ENCODE measurements at places on chromosomes 7 and 10.

DNA sequence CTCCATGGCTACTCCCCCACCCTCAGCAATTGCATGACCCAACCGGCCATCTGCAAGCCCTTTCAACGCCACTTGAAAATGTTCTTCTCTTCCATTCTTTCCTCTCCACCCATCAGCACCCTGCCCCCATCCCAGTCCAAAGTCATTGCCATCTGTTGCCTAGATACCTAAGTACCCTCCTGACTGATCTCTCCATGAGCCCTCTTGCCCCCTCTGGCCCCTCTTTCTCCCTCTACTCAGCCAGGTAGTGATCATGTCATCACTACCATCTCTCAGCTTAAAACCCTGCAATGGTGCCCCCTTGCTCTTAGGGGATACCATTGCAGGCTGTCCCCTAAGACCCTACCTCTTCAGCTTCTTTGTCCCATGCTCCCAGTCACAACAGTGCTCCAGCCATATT lies 30.5 kb upstream of the BTRC start:
- H3K4me1 ChIP-seq, result no peaks in the 10 kb centered on the region
- H3K27ac ChIP-seq, result no peak overlapping the region
- H3K4me3 ChIP-seq, result no peak overlapping the region
- H3K36me3 ChIP-seq, result no peaks in the 10 kb centered on the region
- no peak for DNase-seq

DNA sequence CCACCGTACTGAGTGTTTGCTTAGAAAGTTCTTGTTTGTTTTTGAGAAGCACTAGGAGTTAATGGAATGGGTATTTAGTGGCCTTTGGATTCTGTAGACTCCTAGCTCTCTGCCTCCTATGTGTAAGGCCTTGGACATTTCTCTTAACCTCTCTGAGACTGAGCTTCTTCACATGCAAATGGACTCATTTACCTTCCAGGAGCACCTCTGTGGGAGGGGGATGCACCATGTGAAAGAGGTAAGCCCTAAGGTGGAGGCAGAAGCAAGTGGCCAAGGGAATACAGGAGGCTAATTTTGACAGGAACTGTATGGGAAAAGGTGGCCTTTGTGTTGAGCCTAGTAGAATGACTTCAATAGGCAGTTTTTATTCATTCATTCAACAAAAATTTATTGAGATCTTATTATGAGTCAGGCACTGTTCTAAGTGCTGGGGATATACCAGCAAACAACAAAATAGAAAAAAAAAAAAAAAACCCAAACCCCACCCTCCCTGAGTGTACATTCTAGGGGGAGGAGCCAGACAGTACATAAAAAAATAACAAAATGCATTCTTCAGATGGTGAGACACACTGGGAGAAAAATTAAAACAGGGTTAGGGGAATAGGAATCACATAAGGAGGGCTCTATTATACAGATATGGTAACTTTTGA lies 9.2 kb upstream of the EPHA1 start:
- no peaks in the 10 kb centered on the region for H3K27me3 ChIP-seq
- H3K27ac ChIP-seq, result no peak overlapping the region
- no peak for DNase-seq

GRCh38 chr7:69717221-69717620 lies 118.9 kb downstream of the AUTS2 start:
- H3K27me3 ChIP-seq, result peaks cover 12% of the 10 kb centered on the region
- H3K27ac ChIP-seq, result no peak overlapping the region
- DNase-seq, result no peak
- H3K4me1 ChIP-seq, result no peaks in the 10 kb centered on the region

DNA sequence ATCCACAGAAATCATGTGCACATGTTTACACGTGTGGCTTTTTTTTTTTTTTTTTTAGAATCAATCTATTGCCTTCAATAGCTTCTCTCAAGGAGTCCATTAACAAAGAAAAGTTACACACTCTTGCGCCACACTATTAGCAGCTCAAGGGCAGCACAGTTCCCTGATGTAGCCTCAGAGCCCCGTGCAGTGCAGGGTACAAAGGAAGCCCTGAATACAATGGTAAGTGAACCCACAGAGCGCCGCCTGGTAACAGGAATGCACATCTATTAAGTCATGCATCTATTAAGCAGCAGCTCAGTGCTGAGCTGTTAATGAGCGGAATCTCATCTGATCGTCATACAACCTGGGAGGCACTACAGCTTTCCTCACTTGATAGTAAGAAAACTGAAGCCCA lies 113.7 kb upstream of the PDLIM1 start:
- peaks cover 4% of the 10 kb centered on the region for H3K4me1 ChIP-seq
- no peaks in the 10 kb centered on the region for H3K27me3 ChIP-seq

DNA sequence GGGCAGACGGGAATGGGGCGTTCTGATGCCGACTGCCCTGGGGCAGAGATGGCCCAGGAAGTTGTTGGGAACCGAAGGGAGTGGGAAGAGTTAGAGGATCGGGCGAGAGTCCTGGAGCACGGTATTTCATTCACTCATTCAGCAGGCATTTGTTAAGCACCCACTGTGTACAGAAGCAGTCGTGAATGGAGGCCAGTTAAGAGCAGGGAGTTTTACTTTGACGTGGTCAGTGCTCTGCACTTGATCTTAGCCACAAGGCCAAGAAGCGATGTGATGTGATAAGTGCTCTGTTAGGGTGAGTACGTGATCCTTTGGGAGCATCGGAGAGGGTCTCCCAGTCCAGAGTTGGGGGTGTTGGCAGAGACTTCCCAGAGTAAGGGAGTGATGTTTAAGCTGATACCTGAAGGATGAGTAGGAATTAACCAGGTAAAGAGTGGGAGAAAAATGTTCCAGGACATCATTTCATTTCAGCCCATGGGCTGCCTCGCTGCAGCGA lies 890 bp downstream of the ZFYVE27 start:
- DNase-seq, result no peak
- no peaks in the 10 kb centered on the region for H3K27me3 ChIP-seq
- H3K36me3 ChIP-seq, result peaks cover 52% of the 10 kb centered on the region
- peaks cover 55% of the 10 kb centered on the region for H3K4me1 ChIP-seq
- peak overlapping the region; percentile 93 for H3K4me3 ChIP-seq

GRCh38 chr10:96082748-96083147 lies 39.4 kb downstream of the CCNJ start:
- no peak overlapping the region for H3K27ac ChIP-seq
- no peak for DNase-seq
- no peaks in the 10 kb centered on the region for H3K4me1 ChIP-seq

GRCh38 chr10:120478386-120478785 lies 21.4 kb downstream of the PLPP4 start:
- no peaks in the 10 kb centered on the region for H3K36me3 ChIP-seq
- H3K4me1 ChIP-seq, result no peaks in the 10 kb centered on the region
- no peak for DNase-seq
- no peak overlapping the region for H3K27ac ChIP-seq
- H3K4me3 ChIP-seq, result no peak overlapping the region

DNA sequence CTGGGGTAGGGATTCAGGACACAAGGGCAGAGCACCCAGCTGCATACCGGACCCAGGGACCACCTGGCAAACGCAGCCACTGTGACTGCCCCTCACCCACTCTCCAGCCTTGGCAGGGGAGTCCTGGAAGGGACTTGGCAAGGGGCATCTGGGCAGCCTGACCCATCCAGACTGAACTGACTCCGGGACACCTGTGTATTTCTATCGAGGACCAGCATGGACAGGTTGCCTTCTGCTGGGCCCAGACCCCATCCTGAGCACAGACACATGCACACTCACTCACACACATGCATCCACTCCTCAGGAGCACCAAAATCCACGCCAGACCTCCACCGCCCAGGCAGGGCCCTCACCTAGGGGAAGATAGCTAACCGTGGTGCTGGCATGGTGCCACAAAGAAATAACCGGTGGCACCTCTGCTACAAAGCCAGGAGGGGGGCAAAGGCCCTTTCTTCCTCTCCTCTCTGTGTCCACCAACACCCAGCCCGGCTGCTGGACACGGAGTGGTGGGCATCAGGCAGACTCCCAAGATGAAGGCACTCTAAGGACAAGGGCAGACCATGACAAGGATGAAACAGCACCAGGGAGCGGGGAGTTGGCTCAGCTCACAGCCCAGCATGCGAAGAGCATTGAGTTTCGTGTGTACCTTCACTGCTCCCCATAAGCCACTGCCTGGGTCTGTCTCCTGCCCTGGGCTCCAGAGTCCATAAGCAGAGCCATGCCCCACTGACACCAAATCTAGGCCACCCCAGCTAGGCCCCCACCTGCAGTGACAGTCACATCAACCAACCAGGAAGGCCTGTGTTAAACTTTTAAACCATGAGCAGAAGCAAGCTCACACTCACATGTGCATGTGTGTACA lies 35.3 kb downstream of the KCNH2 start:
- H3K27ac ChIP-seq, result no peak overlapping the region
- peaks cover 4% of the 10 kb centered on the region for H3K27me3 ChIP-seq
- H3K36me3 ChIP-seq, result no peaks in the 10 kb centered on the region
- DNase-seq, result peak; percentile 28
- H3K4me3 ChIP-seq, result no peak overlapping the region
- H3K4me1 ChIP-seq, result peaks cover 36% of the 10 kb centered on the region

DNA sequence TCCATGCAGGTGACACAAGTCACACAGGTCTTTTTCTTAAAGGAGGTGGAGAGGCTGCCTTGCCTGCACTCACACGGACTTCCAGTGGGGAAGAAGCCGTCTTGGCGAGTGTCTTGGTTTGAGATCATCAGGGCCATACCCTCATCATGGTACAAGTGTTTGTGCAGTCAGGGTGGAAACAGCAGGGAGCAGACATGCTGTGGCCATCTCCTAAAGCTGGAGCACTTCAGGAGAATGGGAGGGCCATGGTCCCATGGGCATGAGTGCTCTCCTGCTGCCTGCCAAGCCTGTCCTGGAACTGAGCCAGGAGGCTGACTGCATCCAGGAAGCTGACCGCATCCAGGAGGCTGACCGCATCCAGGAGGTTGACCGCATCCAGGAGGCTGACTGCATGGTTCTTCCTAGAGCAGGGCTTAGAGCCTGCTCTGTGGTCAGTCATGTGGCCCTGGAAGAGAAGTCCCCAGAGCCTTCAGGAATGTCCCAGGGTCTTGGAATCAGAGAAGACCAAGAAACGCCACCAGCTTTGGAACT lies 98.4 kb downstream of the ADARB2 start:
- no peaks in the 10 kb centered on the region for H3K36me3 ChIP-seq
- H3K27ac ChIP-seq, result no peak overlapping the region
- H3K4me1 ChIP-seq, result peaks cover 14% of the 10 kb centered on the region
- no peak overlapping the region for H3K4me3 ChIP-seq
- H3K27me3 ChIP-seq, result peaks cover 13% of the 10 kb centered on the region

GRCh38 chr10:56912043-56912442 lies 551.0 kb upstream of the ZWINT start:
- no peak overlapping the region for H3K27ac ChIP-seq
- no peaks in the 10 kb centered on the region for H3K27me3 ChIP-seq
- no peaks in the 10 kb centered on the region for H3K36me3 ChIP-seq
- no peak overlapping the region for H3K4me3 ChIP-seq

GRCh38 chr10:58795560-58795959 lies 282.9 kb downstream of the BICC1 start:
- H3K4me3 ChIP-seq, result no peak overlapping the region
- H3K27me3 ChIP-seq, result no peaks in the 10 kb centered on the region
- no peak for DNase-seq
- no peak overlapping the region for H3K27ac ChIP-seq
- H3K36me3 ChIP-seq, result no peaks in the 10 kb centered on the region
- H3K4me1 ChIP-seq, result no peaks in the 10 kb centered on the region

- H3K4me1 ChIP-seq, result no peaks in the 10 kb centered on the region
- H3K27me3 ChIP-seq, result peaks cover 8% of the 10 kb centered on the region
- H3K36me3 ChIP-seq, result no peaks in the 10 kb centered on the region
- H3K27ac ChIP-seq, result no peak overlapping the region
Measured at GRCh38 chr10:90813594-90814365, 44.1 kb downstream of the HTR7 start.

GRCh38 chr7:112891698-112892097 lies 101.5 kb upstream of the TMEM168 start:
- no peaks in the 10 kb centered on the region for H3K27me3 ChIP-seq
- H3K36me3 ChIP-seq, result peaks cover 48% of the 10 kb centered on the region
- DNase-seq, result no peak
- H3K4me1 ChIP-seq, result no peaks in the 10 kb centered on the region

DNA sequence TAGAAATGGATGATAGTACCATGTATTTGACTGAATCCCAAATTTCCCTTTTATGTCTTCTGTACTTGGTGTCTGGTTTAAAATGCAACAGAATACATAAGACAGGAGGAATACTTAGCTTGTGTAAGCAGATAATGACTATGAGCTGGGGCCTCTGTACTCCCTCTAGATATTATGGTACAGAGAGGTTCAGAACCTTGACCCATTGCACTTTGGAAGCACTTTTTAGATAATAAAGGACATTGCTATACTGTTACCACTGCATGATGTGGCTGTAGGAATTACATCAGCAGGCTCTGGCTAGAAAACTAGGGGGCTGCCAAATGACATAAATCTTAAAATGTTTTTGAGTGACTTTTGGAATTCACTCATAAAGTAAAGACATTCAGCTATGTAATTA lies 526.6 kb downstream of the SORCS1 start:
- no peaks in the 10 kb centered on the region for H3K36me3 ChIP-seq
- no peaks in the 10 kb centered on the region for H3K4me1 ChIP-seq
- H3K27ac ChIP-seq, result no peak overlapping the region
- DNase-seq, result no peak

- H3K4me3 ChIP-seq, result no peak overlapping the region
- peaks cover 55% of the 10 kb centered on the region for H3K36me3 ChIP-seq
- no peak overlapping the region for H3K27ac ChIP-seq
Measured at GRCh38 chr10:92323079-92323478, 32.1 kb downstream of the MARCHF5 start.

- H3K36me3 ChIP-seq, result no peaks in the 10 kb centered on the region
- H3K27ac ChIP-seq, result no peak overlapping the region
- H3K27me3 ChIP-seq, result peaks cover 25% of the 10 kb centered on the region
Measured at GRCh38 chr10:50286517-50286916, 35.2 kb upstream of the ASAH2 start.

DNA sequence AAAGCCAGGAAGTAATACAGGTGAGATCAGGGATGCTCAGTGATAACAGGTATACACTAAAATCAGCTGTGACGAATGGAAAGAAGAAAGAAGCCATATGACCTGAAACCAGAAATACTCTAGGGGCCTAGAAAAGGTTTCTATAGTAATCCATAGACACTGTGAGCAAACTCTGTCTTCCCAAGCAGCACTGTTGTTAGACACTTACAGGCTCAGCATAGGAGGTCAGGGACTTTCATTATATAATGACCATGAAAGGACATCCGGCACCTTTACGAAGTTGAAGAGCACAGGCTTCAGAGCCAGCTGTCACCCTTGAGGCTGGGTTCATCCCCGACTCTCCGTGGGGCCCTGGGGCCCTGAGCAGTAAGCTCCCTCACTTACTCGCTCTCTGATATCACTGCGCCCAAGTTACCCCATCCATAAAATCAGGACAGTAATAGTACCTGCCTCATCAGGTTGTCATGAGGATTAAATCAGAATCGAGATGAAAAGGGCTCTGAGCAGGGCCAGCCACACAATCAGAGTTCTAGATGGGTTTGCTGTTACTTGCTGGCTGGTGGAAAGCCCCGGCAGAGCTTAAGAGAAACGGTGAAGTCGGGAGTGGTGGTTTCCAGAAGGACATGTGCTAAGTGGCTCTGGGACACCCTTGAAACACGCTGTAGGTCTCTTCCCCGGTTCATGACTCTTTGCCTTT lies 79.5 kb downstream of the ITIH5 start:
- no peaks in the 10 kb centered on the region for H3K36me3 ChIP-seq
- H3K27ac ChIP-seq, result no peak overlapping the region
- no peak for DNase-seq
- H3K27me3 ChIP-seq, result peaks cover 3% of the 10 kb centered on the region

GRCh38 chr10:68303849-68304412 lies 27.9 kb upstream of the HNRNPH3 start:
- H3K36me3 ChIP-seq, result no peaks in the 10 kb centered on the region
- no peak overlapping the region for H3K27ac ChIP-seq
- no peaks in the 10 kb centered on the region for H3K4me1 ChIP-seq
- no peaks in the 10 kb centered on the region for H3K27me3 ChIP-seq
- no peak overlapping the region for H3K4me3 ChIP-seq
